ENCODE measurements at places on chromosomes 5 and 9.

GRCh38 chr5:32325062-32325461, 12.3 kb upstream of the MTMR12 start:
- DNase-seq: no peak

DNA sequence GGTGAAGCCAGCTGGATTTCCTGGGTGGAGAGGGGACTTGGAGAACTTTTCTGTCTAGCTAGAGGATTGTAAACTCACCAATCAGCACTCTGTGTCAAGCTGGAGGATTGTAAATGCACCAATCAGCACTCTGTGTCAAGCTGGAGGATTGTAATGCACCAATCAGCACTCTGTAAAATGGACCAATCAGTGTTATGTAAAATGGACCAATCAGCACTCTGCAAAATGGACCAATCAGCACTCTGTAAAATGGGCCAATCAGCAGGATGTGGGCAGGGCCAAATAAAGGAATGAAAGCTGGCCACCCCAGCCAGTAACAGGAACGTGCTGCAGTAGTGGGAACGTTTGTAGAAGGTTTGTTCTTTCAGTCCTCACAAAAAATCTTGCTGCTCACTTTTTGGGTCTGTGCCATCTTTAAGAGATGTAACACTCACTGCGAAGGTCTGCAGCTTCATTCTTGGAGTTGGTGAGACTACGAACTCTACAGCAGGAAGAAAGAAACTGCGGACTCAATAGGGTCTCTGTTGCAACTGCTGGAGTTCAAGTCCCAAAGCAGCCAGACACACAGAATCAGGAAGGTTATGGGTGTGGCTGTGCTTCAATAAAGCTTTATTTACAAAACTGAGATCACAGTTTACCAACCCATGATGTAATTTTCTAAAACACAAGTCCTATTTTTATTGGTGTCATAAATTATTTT, 145.7 kb upstream of the ERCC6L2 start:
- no peak for DNase-seq

GRCh38 chr9:3823842-3824475, 298.2 kb upstream of the RFX3 start:
- no peak for DNase-seq

GRCh38 chr9:4012441-4012840, 287.4 kb downstream of the GLIS3 start:
- no peak for DNase-seq

- DNase-seq: no peak
Measured at GRCh38 chr9:83598487-83598886, 24.5 kb upstream of the IDNK start.

All from activated T-cell treated with anti-CD3 and anti-CD28 coated beads for 4 hours (primary cell).